Nephron progenitor cell (in vitro differentiated cells): ENCODE measurements at places on chromosomes 6 and 20.

- no peaks in the 10 kb centered on the region for H3K36me3 ChIP-seq
- peaks cover 6% of the 10 kb centered on the region for H3K27me3 ChIP-seq
- H3K27ac ChIP-seq, result no peak overlapping the region
Measured at GRCh38 chr6:157994125-157994795, 12.6 kb downstream of the SYNJ2 start.

GRCh38 chr20:35014537-35014936 lies 58.9 kb downstream of the MYH7B start:
- no peak for DNase-seq
- H3K27me3 ChIP-seq, result no peaks in the 10 kb centered on the region
- H3K36me3 ChIP-seq, result peaks cover 71% of the 10 kb centered on the region

- H3K4me1 ChIP-seq, result peaks cover 85% of the 10 kb centered on the region
- no peak overlapping the region for H3K4me3 ChIP-seq
- peak overlapping the region; percentile 24 for H3K27ac ChIP-seq
- H3K27me3 ChIP-seq, result no peaks in the 10 kb centered on the region
- no peak for DNase-seq
Measured at GRCh38 chr6:39197521-39197920, 31.8 kb downstream of the KCNK5 start.

- peaks cover 22% of the 10 kb centered on the region for H3K27me3 ChIP-seq
- peak; percentile 73 for DNase-seq
- peaks cover 23% of the 10 kb centered on the region for H3K4me1 ChIP-seq
- H3K36me3 ChIP-seq, result no peaks in the 10 kb centered on the region
- H3K4me3 ChIP-seq, result no peak overlapping the region
Measured at GRCh38 chr6:107491138-107491609, 1.3 kb downstream of the SOBP start.

GRCh38 chr6:144413418-144413817 lies 128.3 kb downstream of the UTRN start:
- DNase-seq, result no peak
- H3K36me3 ChIP-seq, result peaks cover 10% of the 10 kb centered on the region
- peaks cover 8% of the 10 kb centered on the region for H3K4me1 ChIP-seq
- H3K4me3 ChIP-seq, result no peak overlapping the region
- H3K27ac ChIP-seq, result no peak overlapping the region
- peaks cover 2% of the 10 kb centered on the region for H3K27me3 ChIP-seq

DNA sequence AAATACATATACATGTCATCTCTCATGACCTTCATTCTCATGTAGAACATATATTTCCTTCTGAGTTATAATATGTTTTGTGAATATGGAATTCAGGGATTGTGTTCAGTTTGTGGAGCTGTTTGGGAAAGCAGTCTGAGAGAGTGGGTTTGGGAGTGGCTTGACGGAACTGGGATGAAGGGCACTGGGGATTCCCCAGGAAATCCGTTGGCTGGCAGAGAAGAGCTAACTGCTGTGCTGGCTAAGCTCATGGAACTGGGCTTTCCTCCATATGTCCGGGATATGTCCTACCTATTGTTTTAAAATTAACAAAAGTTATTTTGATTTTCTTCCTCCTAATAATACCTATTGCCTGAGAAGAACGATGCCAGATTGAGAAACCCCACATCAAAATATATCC lies 359.5 kb upstream of the FLRT3 start:
- H3K4me3 ChIP-seq, result no peak overlapping the region
- H3K27me3 ChIP-seq, result peaks cover 4% of the 10 kb centered on the region
- H3K4me1 ChIP-seq, result peaks cover 23% of the 10 kb centered on the region
- DNase-seq, result no peak

DNA sequence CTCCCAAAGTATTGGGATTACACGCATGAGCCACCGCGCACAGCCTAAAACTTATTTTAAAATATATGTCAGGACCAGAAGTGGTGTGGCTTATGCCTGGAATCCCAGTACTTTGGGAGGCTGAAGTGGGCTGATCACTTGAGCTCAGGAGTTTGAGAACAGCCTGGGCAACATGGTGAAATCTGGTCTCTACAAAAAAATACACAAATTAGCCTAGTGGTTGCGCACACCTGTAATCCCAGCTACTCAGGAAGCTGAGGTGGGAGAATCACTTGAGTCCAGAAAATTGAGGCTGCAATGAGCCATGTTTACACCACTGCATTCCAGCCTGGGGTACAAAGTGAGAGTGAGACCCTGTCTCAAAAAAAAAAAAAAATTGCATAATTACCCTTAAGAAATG lies 13.7 kb downstream of the PXT1 start:
- H3K4me3 ChIP-seq, result no peak overlapping the region
- H3K27ac ChIP-seq, result no peak overlapping the region
- no peak for DNase-seq
- H3K4me1 ChIP-seq, result peaks cover 10% of the 10 kb centered on the region
- no peaks in the 10 kb centered on the region for H3K27me3 ChIP-seq

DNA sequence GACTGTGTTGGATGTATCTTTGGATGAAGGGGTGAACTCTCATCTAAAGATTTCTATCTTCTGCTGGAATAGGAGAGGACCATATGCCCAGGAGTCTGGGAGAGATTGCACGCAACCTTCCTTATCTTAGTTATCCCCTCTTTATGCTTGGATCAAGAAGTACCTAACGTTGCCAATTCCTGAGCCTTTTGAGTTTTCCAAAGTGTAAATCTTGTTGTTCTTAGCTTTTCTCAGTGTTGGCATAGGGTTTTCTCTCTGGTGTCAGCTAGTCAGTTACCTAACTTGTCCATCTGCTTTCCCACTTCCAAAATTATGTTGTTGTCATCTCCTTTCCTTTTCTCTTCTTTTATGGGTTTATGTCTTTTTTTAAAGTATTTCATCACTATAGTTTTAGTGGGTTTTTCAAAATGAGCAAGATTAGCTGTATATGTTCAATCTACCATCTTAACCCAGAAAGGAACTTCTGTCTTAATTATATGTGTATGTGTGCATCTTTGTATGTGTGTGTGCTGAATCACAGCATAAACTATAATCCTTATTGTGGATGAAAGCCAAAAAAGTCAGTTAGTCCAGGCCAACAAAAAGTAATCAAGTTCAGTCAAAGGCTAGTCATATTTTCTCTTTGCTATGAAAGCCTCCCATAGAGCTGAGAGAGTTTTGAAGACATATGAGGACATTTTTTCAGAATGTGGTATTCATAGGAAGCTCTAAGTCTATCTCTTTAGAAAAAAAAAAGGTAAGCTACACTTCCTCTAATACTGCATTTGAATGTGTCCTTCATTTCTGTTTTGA lies 72.1 kb downstream of the KHDC1L start:
- H3K4me1 ChIP-seq, result peaks cover 6% of the 10 kb centered on the region
- no peak overlapping the region for H3K27ac ChIP-seq
- H3K4me3 ChIP-seq, result no peak overlapping the region
- DNase-seq, result no peak
- H3K27me3 ChIP-seq, result peaks cover 8% of the 10 kb centered on the region

GRCh38 chr6:13431059-13431656 lies 56.2 kb downstream of the GFOD1 start:
- H3K36me3 ChIP-seq, result no peaks in the 10 kb centered on the region
- H3K27me3 ChIP-seq, result peaks cover 13% of the 10 kb centered on the region
- no peak overlapping the region for H3K27ac ChIP-seq
- no peak for DNase-seq

- no peak overlapping the region for H3K27ac ChIP-seq
- no peaks in the 10 kb centered on the region for H3K36me3 ChIP-seq
- no peak for DNase-seq
- H3K4me1 ChIP-seq, result peaks cover 42% of the 10 kb centered on the region
Measured at GRCh38 chr20:35293303-35294292, 1.4 kb upstream of the FAM83C start.

GRCh38 chr6:87700397-87701343 lies 1.4 kb downstream of the AKIRIN2 start:
- peaks cover 3% of the 10 kb centered on the region for H3K27me3 ChIP-seq
- H3K36me3 ChIP-seq, result peaks cover 9% of the 10 kb centered on the region
- H3K4me1 ChIP-seq, result peaks cover 37% of the 10 kb centered on the region
- peak overlapping the region; percentile 98 for H3K27ac ChIP-seq
- H3K4me3 ChIP-seq, result peak overlapping the region; percentile 96

DNA sequence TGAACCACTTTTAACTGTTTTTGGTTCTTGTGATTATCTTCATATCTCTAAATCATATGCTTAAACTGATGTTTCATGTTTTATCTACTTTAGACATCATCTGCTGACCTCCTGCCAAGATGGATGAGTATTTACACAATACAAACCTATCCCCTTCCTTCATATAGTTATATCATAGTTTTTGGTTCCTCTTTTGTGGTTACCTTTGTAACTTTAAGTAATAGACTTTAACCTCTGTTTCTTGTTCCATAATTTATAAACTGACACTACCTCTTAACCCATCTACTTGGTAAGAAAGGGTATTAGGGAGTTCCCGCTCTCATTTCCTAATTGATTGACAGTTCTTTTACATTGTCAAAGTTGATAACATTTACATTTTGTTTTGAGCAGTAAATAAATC lies 11.9 kb downstream of the PCMT1 start:
- H3K27me3 ChIP-seq, result peaks cover 2% of the 10 kb centered on the region
- no peaks in the 10 kb centered on the region for H3K4me1 ChIP-seq
- peaks cover 47% of the 10 kb centered on the region for H3K36me3 ChIP-seq
- no peak overlapping the region for H3K4me3 ChIP-seq
- no peak overlapping the region for H3K27ac ChIP-seq

DNA sequence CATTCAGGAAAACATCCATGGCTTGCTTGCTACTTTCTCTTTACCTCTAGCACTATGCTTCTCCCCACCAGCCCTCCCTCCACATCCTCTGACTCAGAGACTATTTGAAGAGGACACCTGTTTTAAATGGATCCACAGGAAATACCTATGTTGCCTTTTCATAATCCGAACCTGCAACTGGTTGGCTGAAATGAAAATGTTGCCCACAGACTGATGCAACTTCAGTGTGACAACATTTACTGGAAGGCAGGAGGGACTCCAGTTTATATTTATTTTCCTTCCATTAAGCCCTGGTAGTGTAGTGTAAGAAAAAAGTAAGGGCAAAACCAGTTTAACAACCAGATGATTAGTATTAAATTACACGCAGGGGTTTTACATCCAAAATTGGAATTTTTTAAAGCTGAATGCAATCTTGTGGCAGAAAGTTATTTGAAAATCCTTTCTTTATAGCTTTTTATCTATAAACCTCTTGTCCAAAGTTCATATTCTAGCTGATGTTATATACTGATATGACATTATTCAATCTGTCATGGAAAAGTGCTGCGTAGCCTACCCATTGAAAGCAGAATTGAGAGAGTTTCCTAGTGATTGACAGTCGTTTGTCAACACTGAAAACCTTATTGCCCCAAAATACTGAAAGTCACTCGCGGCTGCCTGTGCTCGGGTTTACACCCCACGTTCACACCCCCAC lies 881 bp upstream of the AIG1 start:
- H3K27me3 ChIP-seq, result no peaks in the 10 kb centered on the region
- no peak for DNase-seq
- peaks cover 50% of the 10 kb centered on the region for H3K4me1 ChIP-seq
- peak overlapping the region; percentile 92 for H3K4me3 ChIP-seq
- peaks cover 3% of the 10 kb centered on the region for H3K36me3 ChIP-seq

- DNase-seq, result no peak
- no peaks in the 10 kb centered on the region for H3K36me3 ChIP-seq
- no peak overlapping the region for H3K4me3 ChIP-seq
- H3K27me3 ChIP-seq, result peaks cover 2% of the 10 kb centered on the region
- no peak overlapping the region for H3K27ac ChIP-seq
Measured at GRCh38 chr6:154569156-154569862, 58.8 kb upstream of the CNKSR3 start.

DNA sequence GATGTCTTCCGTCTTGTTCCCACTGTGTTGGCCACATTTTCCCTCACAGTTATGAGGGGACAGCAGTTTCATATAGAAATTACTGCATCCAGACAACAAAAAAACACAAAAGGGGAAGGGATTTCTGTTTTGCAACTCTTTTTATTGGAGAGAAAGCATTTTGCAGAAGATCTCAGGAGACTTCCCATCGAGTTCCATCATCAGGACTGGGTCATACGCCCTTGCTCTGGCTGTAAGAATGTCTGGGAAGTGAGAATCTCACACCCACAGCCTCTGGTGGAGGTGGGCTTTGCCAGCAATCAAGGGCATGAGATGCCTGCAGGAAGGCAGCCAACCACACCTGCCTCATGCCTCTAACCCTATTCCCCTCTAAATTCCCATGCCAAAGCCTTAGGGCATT lies 5.8 kb upstream of the IGF2R start:
- no peaks in the 10 kb centered on the region for H3K36me3 ChIP-seq
- no peak overlapping the region for H3K27ac ChIP-seq
- H3K4me1 ChIP-seq, result peaks cover 10% of the 10 kb centered on the region
- DNase-seq, result no peak

DNA sequence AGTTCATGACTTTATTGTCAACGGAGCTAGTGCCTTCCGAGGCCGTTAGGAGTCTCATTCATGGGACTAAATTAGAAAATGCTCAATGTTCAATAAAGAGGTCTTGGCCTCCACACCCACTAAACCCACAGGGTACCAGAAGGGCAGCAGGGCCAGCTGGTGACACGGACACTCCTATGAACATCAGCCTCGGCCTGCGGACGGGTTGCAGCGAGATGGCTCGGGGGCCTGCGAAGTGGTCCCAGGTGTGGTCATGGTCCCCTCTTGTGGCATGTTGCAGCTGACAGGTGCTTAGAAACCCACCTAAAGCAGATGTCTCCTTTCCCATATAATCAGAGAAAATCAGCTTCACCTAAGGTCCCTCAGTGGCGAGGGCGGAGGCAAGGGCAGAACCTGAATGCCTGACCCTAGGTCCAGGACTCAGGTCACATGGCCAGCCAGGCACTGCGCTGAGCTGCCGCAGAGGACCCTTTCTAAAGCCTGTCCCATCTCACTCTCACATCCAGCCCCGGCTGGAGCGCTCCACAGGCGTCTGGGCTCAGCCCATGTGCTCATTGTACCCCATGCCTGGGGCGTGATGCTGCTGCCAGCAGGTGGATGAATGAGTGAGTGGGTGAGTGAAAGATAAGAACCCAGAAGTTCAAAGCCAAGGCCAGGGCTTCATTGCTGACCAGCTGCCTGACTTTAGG lies 35.8 kb downstream of the NFATC2 start:
- no peaks in the 10 kb centered on the region for H3K36me3 ChIP-seq
- no peak for DNase-seq
- H3K4me1 ChIP-seq, result peaks cover 35% of the 10 kb centered on the region
- H3K27me3 ChIP-seq, result peaks cover 8% of the 10 kb centered on the region

DNA sequence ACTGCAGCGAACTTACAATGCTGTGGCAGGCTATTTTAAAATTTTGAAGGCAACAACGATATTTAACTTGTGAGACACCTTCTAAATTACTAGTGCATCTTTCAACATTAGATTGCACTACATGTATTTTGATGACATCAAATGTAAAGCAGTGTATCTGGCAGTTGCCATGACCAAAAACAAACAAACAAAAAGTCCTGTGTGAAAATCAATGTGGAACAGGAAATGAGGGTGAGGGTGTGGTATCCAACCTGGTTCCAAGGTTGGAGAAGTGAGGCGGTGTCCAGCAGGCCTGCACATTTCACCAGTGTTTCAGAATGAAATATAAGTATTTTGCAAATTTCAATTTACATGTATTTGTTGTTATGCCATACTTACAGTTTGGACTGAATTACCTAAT lies 112.0 kb downstream of the LAMP5 start:
- H3K4me1 ChIP-seq, result no peaks in the 10 kb centered on the region
- no peak overlapping the region for H3K4me3 ChIP-seq
- H3K27me3 ChIP-seq, result peaks cover 3% of the 10 kb centered on the region
- DNase-seq, result no peak
